ENCODE measurements at places on chromosomes 5 and 9.
A peak's percentile ranks its signal among the peaks of the same experiment; 100 is the strongest.

DNA sequence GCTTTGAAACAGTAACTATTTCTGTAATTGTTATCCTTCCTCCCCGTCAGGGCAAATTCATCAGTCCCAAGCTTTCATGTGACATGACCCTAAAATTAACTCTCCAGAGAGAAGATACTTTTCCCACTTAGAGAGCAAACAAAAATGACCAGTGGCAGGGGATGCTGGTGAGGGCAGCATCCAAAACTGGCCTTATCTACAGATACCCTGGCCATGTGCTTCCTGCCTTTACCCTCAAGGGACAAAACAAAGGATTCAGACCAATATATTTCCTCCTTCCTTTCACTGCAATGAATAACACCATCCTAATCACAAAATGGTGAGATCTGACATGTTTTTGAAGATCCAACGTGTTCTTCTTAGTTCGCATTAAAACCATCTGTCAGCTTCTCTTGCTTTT is 267.2 kb downstream of the MAN2A1 start:
- no peak for DNase-seq

GRCh38 chr9:129333617-129334104 is 155.6 kb upstream of the IER5L start:
- no peak for DNase-seq

GRCh38 chr5:152592416-152592815 is 187.3 kb upstream of the NMUR2 start:
- DNase-seq, result no peak

GRCh38 chr5:147552897-147553296 is 43.0 kb upstream of the DPYSL3 start:
- DNase-seq, result no peak

DNA sequence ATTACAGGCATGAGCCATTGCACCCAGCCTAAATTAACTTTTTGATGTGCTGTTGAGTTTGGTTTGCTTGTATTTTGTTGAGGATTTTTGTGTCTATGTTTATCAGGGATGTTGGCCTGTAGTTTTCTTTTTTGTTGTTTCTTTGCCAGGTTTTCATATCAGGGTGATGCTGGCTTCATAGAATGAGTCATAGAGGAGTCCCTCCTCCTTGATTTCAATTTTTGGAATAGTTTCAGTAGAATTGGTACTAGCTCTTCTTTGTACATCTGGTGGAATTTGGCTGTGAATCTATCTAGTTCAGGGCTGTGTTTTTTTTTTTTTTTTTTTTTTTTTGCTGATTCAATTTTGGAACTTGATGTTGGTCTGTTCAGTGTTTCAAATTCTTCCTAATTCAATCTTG is 1164.3 kb upstream of the DMAC1 start:
- DNase-seq, result no peak

- no peak for DNase-seq
These were observed 18.4 kb downstream of the ZNF346 start for GRCh38 chr5:177040814-177041420.

DNA sequence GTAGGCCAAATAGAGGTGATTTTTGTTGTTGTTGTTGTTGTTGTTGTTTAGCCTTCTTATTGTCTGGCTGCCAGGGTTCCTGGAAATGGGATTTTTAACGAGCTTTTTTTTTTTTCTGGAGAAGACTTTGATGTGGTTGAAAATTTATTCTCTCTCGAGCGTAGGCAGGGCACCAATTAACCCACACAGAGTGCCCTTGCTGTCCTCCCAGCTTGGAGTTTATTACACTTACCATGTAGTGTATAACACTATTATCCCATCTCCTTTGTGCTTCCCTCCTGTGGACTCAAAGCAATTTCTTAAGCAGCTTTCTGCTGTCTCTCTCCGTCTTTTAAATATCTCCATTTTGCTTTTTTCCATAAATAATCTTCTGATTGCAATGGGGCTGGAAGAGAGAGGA is 57.4 kb downstream of the OR2K2 start:
- DNase-seq, result no peak

GRCh38 chr9:32172256-32172655 is 212.2 kb upstream of the ACO1 start:
- no peak for DNase-seq

DNA sequence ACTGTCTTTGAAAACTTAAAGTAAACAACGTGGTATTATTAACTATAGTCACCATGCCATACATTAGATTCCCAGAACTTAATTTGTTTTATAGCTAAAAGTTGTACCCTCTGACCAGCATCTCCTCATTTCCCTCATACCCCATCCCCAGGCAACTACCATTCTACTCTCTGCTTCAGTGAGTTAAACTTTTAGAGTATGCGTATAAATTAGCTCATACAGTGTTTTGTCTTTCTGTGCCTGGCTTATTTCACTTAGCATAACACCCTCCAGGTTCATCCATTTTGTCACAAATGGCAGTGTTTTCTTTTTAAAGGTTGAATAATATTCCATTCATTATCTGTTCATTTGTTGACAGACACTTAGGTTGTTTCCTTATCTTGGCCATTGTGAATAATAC is 14.2 kb downstream of the COMMD10 start:
- no peak for DNase-seq

DNA sequence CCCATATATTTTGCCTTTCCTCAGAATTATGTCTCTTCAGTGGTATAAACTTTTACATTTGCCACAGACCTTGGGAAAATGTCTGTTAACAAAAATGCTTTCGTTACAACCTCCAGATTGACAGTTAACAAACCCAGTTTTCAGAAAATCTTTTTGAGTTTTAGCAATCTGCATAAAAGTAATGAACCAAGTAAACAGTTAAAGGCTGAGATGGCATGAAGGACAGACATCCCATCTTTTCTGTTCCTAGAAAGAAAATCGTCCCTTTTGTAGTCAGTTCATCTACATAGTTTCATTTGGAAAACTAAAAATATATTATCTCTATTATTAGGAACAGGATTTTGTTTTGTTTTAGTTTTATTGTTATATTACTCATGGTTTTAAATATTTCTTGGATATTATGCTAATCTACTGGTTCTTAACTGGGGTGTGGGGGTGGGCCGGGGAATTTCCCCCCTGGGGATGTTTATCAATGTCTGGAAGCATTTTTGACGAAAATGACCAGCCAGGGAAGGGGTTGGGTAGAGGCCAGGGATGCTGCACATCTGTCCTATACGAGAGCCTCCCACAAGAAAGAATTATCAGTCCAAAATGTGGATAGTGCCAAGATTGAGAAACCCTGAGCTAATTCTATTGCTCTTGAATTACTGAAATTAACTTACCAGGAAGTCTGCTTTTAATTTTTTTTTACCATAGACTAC is 11.9 kb downstream of the FYB1 start:
- DNase-seq, result no peak

DNA sequence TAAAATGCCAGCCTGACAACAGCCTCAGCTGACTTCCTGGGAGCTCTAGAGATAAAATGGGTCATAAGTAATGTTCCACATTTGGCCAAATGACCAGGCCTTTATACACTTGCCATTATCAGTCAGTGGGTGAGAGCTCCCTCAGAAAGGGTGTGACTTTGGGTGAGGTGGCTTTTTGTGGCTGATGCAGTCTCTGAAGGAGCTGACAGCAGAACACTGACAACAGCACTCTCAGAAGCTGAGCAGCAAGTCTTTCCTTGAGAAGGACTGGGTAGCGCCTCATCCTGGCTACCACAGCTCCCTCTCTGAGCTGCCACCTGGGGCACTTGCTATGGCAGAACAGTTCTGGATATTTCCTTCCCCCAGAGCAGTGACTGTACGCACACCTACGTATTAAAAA is 22.0 kb upstream of the GNAQ start:
- DNase-seq, result no peak

- peak; percentile 1 for DNase-seq
These were observed 79.0 kb downstream of the AK8 start for GRCh38 chr9:132798817-132799790.

DNA sequence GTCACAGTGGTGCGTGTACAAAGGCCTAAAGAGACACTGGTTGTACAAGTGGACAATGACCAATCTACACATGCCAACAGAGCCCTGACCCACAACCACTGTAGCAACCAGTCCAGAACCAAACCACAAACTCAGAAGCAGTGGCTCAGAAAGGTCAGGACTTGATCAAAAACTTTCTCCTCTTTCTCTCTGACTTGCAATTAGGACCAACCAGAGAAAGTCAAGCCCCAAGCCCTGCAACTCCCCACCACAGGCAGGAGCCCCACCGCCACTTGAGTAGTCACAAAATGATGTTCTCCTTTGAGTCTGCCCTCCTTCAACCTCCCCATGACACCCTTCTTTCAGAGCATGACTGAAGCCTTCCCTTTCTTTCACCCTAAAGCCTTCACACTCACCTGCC is 291.8 kb downstream of the CDH10 start:
- no peak for DNase-seq

DNA sequence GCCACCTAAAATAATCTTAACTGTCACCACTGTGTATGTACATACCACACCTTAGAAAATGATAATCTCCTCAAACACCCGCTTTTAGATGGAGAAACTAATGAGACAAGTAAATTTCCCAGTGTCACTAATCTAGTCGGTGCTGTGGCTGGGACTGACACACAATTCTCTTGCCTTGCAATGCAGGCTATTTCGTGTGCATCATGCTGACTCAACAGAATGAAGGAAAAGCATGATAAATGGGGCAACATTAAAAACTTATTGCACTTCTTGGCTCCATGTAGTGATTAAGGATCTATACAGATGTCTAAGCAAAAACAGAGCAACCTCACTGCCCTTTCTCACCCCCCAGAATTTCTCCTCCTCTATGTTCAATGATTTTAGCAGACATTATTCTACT is 677.9 kb downstream of the DTWD2 start:
- no peak for DNase-seq

- no peak for DNase-seq
These were observed 930.3 kb upstream of the C9orf72 start for GRCh38 chr9:28503573-28503972.

GRCh38 chr9:136726631-136727191 is 14.3 kb downstream of the DIPK1B start:
- DNase-seq, result peak; percentile 16

DNA sequence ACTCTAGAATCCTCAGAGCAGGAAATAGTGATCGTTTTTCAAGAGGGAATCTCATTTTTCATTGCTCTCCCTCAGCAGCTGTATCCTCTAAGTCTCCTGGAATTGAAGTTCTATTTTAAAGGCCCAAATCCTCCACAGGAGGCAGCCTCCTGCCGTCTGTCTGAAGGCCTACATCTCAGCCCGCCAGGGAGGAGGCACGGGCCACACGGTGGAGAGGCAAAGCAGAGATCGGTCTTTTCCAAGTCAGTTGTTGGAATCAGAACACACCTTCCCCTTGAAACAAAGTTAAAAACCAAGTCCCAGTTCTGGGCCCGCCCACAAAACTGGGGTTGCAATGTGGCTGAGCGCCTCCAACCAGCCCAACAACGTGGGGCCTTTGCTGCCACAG is 68.7 kb downstream of the RAPGEF1 start:
- DNase-seq, result no peak

- DNase-seq, result no peak
These were observed 357.4 kb downstream of the PRDM9 start for GRCh38 chr5:23864786-23865185.

DNA sequence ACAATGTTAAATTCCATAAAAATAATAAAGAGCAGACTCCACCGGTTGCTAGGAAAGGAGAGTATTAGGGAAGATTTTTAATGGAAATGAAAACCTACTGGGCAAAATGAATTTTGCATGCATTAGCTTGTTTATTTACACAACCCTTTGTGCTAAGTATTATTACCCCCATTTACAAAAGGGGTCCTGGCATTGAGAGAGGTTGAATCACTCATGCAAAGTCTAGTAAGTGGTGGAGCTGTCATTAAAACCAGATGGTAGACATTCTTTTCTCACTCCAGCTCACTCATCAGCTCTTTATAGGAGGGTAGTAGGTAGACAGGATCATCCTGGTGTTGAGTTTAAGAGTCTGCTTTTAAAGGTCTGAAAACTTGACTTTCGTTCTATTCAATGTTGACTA is 395.1 kb downstream of the PLK2 start:
- no peak for DNase-seq

- no peak for DNase-seq
These were observed 317.2 kb downstream of the ZSWIM6 start for GRCh38 chr5:61649231-61649630.

DNA sequence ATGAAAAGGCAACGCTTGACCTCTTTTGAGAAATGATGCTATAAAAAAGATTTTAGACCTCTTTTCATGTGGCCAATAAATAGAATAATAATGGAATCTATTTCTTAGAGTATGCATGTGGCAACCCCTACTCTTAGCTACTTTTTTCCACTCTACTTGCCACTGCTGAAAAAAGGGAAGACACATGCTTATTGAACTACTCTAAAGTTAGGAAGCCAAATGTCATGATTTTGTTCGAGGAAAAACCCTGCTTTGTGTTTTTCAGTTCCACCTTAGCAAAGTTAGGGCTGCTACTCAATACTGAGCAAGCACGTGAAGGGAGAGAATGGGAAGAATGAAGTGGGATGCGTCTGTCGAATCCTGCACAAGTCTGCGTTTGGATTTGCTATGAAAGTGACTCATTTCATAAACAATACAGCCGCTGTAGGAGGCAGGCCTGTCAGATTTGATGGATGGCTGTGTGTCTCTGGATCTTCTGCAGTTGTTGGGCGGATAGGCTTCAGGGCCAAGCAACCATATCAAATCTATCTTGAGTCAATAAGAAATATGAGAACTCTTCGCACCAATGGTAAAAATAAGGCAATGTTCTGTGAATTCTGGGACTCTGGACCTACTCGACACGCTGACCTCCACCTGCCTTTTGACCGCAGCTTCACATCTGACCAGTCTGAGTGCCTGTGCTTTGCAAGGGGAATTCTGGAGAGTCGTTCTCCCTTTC is 333.6 kb downstream of the PIK3R1 start:
- no peak for DNase-seq

- no peak for DNase-seq
These were observed 16.8 kb downstream of the ALDOB start for GRCh38 chr9:101418518-101419430.

- peak; percentile 47 for DNase-seq
These were observed 17.5 kb downstream of the TLE1 start for GRCh38 chr9:81671880-81672280.

GRCh38 chr9:88988796-88989641 is 2.2 kb upstream of the S1PR3 start:
- no peak for DNase-seq

GRCh38 chr9:112404508-112404932 is 24.6 kb downstream of the HSDL2 start:
- no peak for DNase-seq

DNA sequence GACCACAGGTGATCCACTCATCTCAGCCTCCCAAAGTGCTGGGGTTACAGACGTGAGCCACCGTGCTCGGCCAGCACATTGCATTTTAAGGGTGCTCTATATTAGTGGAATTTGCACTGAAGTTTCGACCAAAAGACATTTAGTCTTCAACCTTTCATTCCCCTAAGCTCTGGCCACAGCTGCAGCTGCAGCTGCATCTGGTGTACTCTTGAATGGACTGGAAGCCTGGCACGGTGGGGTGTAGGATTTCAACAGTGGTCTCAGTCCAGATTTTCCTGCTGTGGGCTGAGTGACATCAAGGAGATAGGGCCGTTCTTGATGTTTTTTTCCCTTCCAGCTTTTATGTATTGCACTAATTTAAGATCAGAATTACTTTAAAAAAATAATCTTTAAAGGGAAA is 255.2 kb downstream of the PDZD2 start:
- DNase-seq, result no peak

GRCh38 chr9:125521462-125522327 is 185.3 kb downstream of the MAPKAP1 start:
- DNase-seq, result no peak
